ENCODE measurements at places on chromosomes 16 and 17.
A peak's percentile ranks its signal among the peaks of the same experiment; 100 is the strongest.

DNA sequence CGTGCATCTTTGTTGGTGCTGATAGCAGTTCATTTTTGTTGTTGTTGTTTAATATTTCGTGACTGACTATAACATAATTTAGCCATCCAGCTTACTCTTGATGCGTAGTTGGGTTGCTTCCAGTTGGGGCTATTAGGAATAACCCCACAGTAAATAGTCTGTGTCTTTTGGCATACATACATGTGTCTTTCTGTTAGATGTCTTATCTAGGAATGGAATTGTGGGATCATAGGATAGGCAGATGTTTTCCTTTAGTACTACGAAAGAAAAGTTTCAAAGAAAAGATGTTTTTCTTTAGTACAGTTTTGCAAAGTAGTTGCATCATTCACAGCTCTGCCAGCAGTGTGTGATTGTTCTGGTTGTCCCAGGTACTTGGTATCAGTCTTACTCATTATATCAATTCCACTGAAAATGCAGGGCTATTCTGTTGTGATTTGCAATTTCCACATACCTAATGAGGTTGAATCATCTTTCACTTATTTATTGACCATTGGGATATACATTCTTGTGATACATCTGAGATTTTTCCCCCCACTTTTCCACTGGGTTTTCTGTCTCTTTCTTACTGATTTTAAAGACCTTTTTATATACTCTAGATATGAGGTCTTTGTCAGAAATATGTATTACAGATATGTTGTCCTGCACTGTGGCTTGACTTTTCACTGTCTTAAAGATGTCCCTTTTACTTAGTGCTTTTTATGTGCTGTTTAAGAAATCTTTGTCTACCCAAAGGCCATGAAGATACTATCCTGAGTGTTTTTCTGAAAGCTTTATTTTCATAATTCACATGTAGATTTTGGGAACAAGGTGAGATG is 173.3 kb downstream of the MRTFB start:
- no peak for DNase-seq

DNA sequence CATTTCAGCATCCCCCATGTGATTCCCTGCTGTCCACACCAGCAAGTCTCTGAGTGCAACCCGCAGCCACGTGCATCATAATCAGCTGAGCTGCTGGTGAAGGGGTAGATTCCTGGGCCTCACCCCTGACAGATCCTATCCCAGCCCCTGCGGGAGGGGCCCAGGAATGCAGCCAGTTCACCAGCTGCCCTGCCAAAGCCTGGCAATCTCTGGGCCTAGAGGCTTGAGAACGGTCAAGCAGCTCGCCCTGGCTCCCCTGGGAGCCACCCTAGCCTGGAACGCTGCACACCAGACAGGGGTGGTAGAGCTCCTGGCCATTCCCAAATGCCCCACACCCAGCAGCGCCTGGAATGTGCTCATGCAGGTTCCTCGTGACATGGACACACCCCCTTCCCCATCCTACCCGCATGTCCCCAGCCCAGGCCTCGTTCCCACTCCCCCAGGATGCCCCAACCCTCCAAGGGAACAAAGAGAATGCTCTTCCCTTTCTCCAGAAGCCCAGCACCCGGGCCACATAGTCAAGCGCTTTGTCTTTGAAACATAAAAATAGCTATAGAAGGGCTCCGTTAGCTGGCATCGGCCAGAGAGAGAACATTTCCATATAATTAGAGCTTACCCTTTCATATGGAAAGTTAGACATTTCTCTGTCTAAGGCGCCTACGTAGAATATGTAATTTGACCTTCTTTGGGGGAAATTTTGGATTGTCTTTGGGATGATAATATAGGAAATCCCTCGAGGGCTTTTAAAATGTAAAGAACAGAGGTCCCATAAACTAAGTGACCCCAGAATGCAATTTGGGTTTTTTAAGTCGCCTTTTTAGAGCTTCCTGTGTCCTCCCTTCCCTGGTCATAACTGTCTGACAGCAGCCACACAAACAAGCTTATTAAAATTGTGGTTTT is 3.4 kb downstream of the CEP295NL start:
- DNase-seq, result no peak

DNA sequence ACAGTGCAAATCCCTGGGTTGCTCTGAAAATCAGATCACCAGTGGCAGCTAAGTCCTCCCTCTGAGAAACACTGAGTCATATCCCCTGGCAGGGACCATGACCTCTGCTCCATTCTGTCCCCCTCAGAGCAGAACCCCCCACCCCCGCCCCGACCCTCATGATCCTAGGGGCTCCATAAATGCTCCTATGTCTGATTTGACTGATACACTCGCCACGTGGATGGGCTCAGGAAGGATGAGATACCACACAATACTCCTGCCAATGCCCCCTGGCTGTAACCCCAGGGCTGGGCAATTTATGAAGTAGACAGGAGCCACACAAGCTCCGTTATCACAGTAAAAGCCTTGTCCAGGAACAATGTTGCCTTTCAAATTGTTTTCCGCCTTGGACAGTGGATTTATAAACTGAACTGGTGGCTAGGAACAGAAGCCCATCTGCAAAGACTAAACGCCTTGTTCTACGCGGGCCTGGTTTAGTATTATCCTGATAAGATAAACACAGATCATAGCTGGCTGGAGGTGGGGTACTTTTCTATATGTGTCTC is 394.8 kb downstream of the SLC39A11 start:
- DNase-seq, result no peak

- no peak for DNase-seq
Measured at GRCh38 chr16:87202346-87202745, 114.8 kb downstream of the C16orf95 start.

GRCh38 chr17:18860161-18860972 is 2.4 kb downstream of the PRPSAP2 start:
- DNase-seq, result no peak

DNA sequence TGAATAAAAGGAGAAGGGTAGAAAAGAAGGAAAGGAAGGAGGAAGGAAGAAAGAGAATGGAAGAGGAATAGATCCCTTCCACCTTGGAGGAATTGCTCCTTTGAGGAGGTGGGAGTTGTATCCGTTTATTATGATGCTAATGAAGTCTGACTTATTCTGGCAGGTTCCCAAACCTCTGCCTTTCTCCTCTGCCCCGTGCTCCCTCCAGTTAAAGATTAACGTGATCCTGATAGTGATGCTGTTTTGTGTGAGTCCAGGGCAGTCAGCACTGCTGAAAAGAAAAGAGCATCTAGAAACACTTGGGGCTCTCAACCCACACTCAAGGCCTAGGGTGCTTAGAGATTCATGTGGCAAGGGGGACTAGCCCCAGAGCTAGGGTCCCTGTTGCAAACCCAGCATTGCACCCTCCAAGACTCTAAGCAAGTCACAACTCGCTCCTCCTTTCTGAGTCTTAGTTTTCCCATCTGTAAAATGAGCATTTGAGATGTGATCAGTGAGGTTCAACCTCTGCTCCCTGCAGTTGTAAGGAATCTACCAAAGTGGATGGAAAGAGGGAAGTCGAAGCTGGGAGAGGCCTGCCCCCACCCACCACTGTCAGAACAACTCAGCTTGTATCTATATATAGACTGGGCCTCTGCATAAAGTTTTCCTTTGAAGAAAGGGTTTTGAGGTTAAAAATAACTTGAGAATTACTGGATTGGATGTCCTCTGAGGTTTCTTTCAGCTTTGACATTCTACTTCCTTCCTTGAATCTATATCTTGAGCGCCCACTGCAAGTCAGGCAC is 46.9 kb upstream of the TMEM132E start:
- DNase-seq, result no peak

DNA sequence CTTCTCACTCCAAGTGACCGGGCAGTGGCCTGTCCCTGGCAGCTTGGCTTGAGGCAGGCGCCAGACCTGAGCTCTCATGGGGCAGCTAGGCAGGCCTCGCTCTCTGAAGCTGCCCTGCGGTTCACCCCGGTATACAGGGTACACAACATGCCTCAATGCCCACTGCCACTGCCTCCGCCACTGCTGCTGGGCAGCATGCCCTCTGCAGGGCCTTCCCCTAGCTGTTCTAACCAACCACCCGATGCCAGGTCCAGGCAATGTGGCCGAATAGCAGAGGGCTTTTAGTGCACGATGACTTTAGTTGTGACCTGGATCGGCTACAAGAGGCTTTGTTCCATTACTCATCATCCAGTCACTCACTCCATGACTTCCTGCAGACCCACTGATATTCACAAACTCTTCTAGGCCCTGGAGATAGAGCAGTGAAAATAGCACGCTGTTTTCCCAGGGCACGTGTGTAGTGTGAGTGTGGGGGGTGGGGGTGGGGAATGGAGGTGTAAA is 19.7 kb downstream of the CDC42EP4 start:
- no peak for DNase-seq

GRCh38 chr17:68455901-68456338 is 1.4 kb downstream of the WIPI1 start:
- DNase-seq, result no peak

DNA sequence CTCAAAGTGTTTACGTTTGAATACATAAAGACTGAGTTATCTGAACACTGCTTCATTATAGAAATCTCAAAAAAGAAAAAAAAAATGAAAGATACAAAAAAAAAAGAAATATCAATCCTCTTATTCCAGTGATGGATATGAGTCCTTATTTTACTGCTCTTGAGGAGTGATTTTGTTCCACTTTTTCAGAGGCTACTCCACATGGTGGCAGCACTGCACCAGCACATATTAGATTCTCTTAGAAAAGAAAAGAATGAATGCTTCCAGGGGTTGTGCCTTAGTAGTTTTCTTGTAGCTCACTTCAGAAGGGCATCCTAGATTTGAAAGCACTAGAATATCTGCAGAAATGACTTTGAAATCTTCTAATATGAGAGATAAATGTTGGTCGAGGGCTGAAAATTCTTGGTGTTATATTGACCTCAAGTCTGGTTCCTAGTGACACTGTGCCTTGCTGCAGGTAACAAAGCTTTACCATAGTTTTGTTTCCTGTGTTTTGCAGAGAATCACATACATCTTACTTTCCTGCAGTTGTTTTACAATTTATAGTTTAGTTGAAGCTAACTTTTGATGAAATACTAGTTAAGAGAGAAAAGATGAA is 25.9 kb downstream of the AP2B1 start:
- peak; percentile 14 for DNase-seq

DNA sequence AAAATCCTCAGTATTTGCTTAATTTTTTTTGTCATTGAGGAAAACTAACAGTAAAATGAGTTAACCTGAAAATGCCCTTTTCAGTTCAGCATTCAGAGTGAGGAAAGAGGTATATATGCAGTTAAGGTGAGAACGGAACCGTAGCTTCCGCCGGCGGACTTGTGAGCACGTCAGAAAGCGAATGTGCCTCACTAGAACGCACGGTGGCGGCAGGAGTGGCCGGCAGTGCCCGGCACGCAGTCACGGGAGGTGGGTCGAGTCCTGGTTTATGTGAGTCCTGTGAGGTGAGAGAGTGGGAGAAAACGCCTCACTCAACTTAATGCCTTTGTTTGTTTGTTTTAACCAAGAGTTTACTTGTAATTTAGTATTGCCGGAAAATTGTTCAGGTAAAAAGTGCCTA is 6.1 kb downstream of the SEC14L1 start:
- DNase-seq, result peak; percentile 22

DNA sequence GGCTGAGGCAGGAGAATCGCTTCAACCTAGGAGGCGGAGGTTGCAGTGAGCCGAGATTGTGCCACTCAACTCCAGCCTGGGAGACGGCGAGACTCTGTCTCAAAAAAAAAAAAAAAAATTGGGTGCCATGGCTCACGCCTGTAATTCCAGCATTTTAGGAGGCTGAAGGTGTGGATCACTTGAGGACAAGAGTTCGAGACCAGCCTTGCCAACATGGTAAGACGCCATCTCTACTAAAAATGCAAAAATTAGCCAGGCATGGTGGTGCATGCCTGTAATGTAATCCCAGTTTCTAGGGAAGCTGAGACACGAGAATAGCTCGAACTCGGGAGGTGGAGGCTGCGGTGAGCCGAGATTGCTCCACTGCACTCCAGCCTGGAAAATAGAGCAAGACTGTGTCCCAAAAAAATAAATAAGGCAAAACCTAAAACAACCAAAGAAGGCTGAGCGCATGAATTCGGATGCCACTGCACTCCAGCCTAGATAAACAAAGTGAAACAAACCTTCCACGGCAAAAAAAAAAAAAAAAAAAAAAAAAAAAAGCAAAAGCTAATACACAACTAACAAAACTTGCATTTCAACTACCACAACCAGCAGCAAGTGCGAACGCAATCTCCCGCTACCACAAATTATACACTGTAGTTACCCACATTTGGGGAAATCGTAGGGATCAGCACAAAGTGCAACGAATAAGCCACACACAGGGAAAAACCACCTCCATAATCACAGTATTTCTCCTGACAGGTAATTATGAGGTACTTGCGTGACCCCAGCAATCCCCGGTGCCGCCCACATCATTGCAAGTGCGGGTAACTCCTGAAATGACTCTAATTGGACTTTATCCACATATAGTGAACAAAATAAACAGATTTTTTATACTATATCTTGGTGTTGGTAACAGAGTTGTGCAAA is 25.6 kb downstream of the TEX14 start:
- DNase-seq, result no peak

- DNase-seq, result no peak
Measured at GRCh38 chr17:8986295-8986694, 20.8 kb upstream of the PIK3R5 start.

DNA sequence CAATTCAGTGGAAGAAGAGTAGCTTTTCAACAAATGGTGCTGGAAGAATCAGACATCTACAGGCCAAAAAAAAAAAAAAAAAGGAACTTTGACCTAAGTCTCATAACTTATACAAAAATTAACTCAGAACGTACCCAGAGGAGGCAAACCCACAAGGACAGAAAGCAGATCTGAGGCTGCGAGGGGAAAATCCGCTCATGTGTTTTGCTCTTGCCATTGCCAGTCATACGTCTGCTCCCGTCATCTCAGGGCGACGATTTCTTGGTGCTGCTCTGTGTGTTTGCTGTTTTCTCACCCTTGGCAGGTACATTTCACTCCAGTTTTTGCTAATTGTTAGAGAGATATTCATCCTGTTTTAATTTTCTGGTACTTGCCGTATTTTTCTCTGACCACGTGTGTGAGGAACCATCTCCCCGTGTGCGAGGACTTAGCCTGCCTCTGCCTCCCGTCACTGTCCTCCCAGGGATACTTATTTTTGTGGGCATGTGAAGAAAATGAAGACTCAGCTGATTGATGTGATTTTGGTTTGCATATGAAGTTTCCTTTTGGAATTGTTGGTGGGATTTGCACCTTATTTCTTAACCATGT is 33.4 kb upstream of the ACSF3 start:
- no peak for DNase-seq

- DNase-seq, result no peak
Measured at GRCh38 chr17:17664064-17664452, 17.2 kb upstream of the RAI1 start.

GRCh38 chr16:30972872-30973271 is 12.1 kb upstream of the HSD3B7 start:
- no peak for DNase-seq

GRCh38 chr16:2058420-2058819 is 10.6 kb downstream of the TSC2 start:
- DNase-seq, result no peak
